ENCODE measurements at places on chromosomes 12 and 14.

DNA sequence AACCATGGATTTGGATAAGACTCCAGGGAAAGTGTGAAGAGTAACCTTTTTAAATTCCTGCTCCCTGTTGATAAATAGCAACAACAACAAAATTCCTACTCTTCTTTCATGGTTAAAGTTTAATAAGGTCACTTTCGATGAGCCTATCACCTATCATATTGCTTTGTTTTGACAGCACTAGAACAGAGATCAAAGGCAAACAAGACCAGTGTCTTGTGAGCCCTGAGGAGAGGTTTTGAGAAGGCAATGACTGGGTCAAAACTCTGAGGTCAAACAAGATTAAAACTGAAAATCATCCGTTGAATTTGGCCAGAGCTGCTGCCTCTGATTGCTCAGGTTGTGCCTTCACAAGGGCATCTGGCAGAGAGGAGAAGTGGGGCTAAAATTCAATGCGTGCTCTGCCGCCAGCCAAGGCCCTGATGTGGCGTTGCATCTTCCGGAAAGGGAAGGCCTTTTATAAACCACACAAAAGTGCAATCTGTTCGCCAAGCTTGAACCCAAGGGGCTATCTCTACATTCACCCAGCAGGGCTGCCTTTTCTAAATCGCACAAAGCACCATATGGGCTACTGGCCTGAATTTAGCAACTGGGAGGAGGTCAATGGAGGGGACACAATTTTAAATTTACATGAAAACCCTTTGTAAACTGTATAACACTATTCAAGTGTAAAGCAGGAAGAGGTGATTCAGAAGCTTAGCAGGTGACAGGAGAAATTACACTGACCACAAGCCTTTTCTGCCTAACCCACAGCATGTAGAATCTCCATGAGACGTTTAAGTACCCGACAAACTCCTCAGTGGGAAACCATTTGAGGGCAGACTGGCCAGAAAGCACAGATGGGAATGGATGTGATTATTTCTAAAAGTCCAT, 140.8 kb downstream of the DAD1 start:
- no peak for DNase-seq

DNA sequence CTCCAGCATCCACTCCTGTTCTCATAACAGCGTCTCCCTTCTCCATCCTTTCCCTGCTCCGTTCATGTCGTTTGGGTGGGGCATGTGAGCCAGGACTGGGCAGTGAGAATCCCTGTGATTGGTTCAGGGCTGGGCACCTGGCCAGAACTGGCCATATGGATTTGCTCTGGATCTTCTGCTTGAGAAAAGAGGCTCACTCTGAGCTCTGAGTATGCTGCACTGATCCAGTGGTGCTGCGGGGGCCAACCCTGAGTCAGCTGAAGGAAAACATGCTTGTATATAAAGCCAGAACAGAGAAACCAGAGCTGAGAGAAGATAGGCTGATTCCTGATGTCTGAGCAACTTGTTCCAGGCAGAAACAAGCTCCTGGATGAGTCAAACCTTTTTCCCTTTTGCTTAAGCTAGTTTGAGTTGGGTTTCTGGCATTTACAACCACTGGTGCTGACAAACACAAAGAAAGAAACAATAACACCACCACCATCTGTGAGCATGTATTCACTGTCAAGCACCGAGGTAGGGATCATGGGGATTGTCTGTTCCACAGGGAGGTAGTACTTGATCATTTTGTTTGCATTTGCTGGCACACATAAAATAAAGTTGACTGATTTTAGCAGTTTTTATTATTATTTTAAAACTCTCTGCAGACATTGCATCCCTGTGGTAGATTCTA, 14.0 kb upstream of the HPD start:
- DNase-seq = no peak

GRCh38 chr14:55120571-55121495, 8.2 kb upstream of the LGALS3 start:
- no peak for DNase-seq

DNA sequence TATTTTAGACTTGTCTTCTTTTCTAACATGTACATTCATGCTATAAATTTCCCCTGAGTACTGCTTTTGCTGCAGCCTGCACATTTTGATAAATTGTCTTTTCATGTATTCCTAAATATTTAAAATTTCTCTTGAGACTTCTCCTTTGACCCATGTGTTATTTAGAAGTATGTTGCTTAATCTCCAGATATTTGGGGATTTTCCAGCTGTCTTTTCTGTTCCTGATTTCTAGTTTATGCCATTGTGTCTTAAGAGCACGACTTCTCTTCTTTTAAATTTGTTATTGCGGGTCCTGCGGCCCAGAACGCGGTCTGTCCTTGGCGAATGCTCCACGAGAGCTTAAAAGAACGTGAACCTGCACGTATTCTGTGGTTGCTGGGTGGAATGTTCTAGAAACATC, 136.4 kb downstream of the KIF26A start:
- DNase-seq = no peak

GRCh38 chr12:12676605-12677004, 19.4 kb downstream of the GPR19 start:
- DNase-seq = no peak

DNA sequence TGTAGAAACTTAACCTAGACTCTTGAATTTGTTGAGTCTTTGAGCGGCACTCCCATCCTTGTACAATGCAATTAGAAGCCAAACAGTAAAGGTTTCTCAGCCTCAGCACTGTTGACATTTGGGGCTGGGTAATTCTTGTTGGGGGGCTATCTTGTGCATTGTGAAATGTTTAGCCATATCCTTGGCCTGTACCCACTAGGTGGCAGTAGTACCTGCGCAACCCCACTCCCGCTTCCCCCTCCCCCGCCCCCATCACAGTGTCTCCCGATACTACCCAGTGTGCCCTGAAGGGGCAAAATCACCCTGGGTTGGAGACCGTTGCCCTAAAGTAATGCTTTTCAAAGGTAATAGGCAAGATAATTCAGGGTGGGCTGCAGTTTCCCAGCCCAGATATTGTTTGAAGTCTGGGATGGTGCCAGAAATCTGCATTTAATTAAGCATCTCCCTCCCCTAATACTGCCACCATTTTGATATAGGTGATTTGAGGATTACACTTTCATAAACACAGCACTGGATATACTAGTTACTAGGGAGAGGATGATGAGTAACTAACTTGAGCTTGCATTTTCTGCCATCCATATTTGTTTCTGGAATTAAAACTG, 1.8 kb downstream of the COX6A1 start:
- no peak for DNase-seq

GRCh38 chr12:96466939-96467751, 22.2 kb upstream of the CFAP54 start:
- no peak for DNase-seq

- no peak for DNase-seq
These were observed 107.3 kb upstream of the RTL1 start for GRCh38 chr14:101010835-101011234.

DNA sequence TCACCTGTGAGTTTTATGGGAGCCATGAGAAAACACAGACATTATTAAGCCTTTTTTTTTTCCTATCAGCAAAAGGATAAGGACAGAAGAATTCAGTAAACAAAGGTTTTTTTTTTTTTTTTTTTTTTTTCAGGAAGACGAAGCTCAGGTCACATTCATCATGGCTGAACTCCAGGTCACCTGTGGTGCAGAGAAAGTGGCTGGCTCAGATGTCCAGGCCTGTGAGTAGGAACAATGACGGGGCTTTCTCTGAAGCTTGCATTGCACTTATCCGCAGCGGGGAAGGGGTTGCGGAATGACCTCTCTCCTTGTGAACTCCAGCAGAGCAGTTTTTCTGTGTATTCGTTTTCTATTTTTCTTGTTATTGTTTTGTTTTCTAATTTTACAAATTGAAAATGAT, 759.6 kb upstream of the TMEM132C start:
- no peak for DNase-seq

DNA sequence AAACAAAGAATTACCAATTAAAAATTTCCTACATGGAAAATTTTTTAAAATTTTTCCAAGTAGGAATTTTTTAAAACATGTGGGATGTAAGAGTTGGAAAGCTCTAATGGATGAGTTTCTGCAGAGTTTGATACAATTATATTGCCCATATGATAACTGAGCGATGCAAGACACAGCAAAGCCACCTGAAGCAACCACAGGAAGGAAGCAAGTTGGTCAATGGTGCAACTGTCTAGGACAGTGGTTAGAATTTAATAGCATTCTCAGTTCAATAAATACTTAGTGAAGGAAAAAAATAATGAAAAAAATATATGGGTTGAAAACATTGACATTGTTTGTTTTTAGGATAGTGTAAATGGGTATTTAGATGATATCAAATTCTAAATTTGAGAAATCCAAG, 178.6 kb upstream of the GARIN2 start:
- DNase-seq = no peak

- no peak for DNase-seq
These were observed 5.7 kb downstream of the FNTB start for GRCh38 chr14:64992328-64992885.

All from RWPE2 (cell line).